ENCODE measurements at places on chromosomes 2 and 18.

DNA sequence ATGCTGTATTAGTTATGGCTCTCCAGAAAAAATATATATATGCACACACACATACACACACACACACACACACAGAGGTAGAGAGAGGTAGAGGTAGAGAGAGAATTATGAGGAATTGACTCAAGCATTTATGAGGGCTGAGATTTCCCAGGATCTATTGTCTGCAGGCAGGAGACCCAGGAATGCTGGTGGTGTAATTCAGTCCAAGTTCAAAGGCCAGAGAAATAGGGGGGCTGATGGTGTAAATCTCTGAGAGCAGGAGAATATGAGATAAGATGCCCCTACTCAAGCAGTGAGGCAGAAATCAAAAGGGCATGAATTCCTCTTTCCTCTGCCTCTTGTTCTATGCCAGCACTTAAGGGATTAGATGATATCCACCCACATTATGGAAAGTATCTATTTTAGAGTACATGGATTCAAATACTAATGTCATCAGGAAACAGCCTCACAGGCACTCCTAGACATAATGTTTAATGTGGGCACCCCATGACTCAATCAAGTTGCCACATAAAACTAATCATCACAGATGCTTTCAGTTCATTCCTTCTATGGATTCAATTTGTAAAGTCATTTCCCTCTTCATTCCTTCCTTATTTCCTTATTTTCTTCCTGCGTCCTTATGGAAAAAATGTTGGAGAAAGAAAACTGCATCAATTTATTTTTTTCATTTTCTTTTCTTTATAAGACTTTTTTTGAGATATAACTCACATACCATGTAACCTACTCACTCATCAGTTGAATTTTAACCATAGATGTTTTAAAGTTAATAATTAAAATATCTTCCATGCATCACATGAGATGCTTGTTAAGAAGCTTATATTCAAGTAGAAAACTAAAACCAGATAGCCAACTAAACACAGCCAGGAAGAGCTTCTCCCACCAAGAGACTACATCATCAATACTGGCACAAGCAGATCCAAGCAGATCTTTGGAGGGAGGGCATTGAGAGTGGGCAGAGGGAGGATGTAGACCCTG lies 406.2 kb downstream of the MBD2 start:
- DNase-seq, result no peak

DNA sequence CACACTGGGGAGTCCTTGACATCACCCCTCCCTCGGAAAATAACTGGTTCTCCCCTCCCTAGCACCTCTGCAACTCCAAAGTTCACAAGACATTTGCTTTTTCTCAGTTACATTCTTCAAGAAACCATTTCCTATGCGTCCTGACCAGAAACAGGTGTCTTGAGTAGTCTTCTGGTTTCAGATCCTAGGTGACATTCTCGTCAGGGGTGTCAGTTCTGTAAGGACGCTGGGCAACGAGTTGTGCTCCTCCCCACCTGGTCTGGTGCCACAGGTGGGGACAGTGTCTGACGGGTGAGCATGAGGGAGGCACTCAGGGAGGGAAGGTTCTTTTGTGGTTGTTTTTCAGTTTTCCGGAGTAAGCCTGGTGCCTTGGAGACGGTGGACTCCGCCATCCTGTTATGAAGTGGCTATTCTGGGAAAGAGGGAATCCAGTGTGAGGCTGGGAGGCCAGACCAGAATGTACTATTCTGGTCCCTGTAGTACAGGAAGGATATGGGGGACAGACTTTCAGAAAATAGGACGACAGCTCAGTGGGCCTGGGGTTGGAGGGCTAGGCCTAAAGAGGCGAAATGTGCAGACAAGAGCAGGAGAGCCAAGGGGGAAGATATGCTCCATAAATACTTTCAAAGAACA lies 50.6 kb downstream of the EPAS1 start:
- no peak for DNase-seq

DNA sequence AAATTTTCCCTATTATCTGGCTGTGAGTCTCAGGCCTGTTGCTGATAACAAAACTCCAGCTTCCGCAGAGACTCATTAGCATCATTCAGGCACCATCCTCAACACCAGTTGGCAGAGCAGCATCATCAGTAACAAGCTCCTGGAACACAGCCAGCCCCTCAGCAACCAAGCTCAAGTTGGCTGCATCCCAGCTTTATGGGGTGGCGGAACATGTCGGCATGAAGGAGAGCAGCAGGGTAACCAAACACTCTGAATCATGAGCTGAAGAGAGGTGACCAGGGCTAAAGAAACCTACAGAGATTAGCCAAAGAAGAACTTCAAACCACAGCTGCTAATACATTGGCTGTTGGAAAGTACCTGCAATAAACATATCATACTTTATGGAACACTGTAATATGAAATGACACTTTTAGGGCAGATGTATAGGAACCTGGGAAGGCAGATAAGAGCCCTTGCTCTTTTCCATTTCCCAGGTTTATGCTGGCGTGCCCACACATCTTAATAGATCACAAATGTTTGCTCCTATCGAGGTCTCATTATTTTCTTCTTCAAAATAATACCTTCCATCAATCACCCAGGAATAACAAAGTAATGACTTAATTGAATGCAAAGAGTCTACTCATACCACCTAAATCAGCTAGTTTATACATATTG lies 63.8 kb downstream of the PDE11A start:
- DNase-seq, result no peak

DNA sequence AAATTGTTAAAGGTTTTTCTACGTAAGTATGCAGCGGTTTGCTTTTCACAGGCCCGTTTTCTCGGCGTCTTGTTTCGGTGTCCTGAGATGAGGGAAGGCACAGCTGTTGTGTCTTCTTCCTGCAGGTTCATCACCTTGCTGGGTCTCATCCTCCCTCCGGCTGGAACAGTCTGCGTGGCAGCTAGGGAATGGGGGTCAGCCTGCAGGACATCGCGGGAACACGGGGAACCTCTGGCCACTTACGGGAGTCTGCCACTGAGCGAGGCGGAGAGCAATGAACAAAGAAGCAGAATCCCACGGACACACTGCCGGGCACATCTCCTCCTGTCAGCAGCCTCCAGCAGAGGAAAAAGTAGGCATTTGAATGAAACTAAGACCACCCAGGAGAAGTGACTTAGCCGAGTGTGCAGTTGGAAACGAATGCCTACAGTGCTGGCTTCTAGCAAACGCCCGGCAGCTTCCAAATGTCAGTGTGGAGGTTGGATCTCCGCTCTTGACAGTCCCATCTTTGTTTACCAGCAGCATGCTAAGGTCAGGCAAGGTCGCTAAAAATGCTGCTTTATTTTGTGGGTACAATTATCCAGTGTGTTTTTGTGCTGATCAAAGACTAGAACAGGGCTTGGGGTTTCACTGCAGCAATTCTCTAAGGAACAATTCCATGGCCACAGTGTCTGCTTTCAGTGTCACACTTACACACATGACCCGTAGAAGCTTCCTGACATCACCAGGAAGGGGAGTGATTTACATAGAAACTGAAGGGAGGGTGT lies 109.8 kb upstream of the SEC11C start:
- DNase-seq, result no peak

GRCh38 chr2:74849228-74849892 lies 15.4 kb downstream of the HK2 start:
- peak; percentile 49 for DNase-seq

- DNase-seq, result no peak
Observed at GRCh38 chr2:122083256-122084048, 328.0 kb downstream of the TSN start.

- DNase-seq, result no peak
Observed at GRCh38 chr18:35868915-35869314, 103.6 kb upstream of the RMP24 start.
